ENCODE measurements at places on chromosomes 16 and 17.

DNA sequence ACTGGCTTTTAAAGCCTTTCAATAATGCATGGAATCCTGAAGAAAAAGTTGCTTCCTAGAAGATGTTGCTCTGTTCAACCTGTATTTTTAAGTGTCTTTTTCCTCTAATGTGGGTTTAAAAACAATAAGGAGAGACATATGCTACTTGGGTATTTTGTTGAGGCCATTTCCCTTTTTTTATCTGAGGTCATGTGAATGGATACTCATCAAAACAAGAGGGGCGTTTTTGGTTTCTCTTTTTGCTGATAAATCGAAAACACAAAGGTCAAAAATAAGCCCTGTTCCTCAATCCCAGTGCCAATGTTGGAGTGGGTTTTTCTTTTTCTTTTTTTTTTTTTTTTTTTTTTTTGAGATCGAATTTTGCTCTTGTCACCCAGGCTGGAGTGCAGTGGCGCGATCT lies 468.0 kb upstream of the RBFOX1 start:
- no peak for DNase-seq

GRCh38 chr16:4944333-4945281 lies 7.7 kb upstream of the PPL start:
- DNase-seq: no peak

- no peak for DNase-seq
Measured at GRCh38 chr16:72657791-72658190, 390.1 kb downstream of the ZFHX3 start.

- no peak for DNase-seq
Measured at GRCh38 chr17:28267720-28268609, 51.0 kb upstream of the TMEM97 start.

DNA sequence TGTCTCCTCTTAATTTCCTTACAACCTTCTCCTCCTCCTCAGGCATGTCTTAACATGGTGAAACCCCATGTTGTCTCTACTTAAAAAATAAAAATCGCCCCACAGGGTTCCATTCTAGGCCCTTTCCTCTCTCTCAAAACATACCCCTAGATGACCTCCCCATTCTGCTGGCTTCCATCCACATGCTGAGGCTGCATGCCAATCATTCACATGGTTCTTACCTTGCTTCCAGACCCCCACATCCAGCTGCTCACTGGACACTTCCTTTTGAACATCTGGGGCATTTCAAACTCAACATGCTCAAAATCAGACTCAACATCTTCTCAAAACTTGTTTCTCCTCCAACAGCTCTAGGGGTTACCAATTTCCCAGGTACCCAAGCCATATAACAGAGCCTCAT lies 12.4 kb upstream of the CTCF start:
- no peak for DNase-seq

DNA sequence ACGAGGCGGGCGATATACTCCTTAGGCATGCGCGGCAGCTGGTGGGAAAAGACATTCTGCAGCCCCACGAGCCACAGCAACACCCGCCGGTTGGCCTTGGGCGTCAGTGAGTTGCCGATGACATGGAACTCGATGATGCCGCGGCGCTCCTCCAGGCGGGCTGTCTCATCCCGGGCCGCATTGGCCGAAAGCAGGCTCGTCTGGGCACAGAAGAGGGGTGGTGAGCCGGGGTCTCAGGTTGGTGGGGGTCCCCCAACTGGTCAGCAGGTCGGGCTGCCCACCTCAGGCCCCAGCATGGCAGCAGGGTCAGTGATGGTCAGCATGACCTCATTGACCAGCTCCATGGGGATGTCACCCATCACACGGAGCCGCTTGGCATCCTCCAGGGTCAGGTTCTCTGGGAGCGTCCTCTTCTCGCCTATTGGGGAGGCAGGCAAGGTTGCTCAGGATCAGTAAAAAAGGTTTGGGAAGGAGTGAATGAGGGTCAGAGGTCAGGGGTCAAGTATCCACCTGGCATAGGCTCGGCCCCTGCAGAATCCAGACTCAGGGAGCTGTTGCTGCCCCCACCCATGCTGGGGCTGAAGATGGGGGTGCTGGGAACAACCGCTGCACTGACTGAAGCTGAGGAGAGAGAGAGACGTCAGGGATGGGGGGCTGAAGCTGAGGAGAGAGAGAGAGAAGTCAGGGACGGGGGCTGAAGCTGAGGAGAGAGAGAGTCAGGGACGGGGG lies 3.6 kb downstream of the KAT2A start:
- DNase-seq: no peak

- DNase-seq: no peak
Measured at GRCh38 chr17:33142705-33143299, 150.3 kb downstream of the ASIC2 start.

GRCh38 chr16:10896165-10896564 lies 19.2 kb downstream of the CIITA start:
- no peak for DNase-seq

DNA sequence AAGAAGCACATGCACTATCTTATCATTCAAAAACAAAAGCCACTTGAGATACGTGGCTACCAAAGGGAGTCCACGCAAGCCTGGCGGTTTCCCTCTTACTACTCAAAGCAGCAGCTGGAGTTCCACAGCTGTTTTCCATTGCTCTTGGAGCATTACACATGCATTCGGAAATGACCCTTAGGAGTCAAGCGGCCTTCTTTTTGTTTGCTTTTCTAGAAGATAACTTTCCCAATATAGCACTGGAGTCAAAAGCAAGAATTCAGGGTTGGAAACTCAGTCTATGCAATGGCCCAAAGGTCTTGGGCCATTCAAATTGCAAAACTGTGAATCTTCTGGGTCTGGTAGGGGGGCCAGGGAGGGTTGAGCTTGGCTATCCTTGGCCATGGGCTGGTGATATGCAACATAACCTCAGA lies 97.8 kb upstream of the MAF start:
- DNase-seq: no peak

DNA sequence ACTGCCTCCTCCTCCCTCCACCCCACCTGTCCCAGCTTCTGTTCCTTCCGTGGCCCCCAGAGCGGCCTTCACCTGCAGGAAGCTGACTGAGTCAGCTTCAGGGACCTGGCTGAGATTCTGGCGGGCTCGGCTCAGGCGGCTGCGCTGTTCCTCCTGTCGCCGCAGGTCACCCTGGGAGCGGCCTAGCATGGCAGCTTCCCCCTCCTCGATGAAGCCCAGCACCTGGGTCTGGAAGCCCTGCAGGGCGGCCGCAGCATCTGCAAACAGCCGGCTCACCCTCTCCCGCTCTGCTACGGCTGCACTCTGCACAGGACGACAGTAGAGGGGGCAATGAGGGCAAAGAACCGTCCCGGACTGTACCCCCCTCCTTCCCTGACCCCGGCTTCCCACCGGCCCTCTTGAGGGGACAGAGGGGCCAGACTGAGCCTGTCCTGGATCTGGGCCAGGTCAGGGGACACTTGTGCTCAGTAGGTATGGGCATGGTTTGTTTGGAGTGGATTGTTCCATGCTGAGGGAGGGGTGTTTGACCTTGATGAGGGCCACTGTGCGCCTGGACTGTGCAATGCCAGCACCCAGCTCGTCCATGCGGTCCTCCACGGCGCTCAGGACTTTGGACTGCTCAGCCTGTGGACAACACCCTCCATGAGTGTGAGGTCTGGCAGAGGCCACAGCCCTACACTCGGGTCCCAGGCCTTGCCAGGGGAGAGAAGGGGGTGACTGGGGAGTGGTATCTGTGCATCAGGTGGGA lies 2.0 kb downstream of the TRIM47 start:
- DNase-seq: peak; percentile 63

DNA sequence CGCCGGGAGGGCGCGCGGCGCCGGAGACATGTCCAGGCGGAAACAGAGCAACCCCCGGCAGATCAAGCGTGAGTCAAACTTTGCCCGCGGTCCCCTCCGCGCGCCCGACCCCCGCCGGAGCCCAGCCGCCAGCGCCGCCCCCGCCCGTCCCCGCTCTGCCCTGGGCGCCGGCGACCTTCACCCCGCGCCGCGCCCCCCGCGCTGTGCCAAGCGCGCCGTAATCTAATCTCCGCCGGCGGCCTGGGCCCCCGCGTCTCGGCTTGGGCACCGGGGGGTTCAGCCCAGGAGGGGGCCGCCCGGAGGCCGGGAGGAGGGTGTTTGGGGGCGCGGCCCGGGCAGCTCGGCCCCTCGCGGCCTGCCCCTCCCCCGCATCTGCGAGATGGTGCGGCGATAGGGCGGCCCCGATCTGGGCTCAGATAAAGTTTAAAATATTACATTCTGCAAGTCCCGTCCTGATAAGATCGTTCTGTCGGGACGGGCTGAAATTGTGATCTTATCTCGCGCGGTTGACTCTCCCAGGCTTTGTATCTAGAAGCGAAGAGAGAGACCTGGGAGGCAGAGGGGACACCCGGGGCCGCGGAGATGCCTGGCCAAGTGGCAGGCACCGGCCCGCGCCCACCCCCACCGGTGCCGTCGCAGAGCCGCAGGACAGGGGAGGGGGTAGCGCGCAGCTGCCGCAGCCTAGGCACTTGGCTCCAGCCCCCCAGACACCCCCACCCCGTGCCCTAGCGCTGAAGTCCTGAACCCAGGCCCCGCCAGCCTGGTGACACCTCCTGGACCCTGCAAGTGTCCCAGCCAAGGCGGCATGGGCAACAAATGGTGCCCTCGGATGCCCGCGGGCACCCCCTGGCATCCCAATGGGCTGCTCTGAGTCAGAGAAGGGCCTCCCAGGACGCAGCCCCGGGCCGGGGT lies 787 bp downstream of the ZFPM1 start:
- DNase-seq: no peak

- DNase-seq: no peak
Measured at GRCh38 chr16:3101841-3102470, 2.9 kb upstream of the ZSCAN10 start.

GRCh38 chr16:56824331-56824730 lies 40.7 kb upstream of the SLC12A3 start:
- DNase-seq: no peak

GRCh38 chr16:53984936-53985335 lies 281.0 kb downstream of the FTO start:
- DNase-seq: no peak

DNA sequence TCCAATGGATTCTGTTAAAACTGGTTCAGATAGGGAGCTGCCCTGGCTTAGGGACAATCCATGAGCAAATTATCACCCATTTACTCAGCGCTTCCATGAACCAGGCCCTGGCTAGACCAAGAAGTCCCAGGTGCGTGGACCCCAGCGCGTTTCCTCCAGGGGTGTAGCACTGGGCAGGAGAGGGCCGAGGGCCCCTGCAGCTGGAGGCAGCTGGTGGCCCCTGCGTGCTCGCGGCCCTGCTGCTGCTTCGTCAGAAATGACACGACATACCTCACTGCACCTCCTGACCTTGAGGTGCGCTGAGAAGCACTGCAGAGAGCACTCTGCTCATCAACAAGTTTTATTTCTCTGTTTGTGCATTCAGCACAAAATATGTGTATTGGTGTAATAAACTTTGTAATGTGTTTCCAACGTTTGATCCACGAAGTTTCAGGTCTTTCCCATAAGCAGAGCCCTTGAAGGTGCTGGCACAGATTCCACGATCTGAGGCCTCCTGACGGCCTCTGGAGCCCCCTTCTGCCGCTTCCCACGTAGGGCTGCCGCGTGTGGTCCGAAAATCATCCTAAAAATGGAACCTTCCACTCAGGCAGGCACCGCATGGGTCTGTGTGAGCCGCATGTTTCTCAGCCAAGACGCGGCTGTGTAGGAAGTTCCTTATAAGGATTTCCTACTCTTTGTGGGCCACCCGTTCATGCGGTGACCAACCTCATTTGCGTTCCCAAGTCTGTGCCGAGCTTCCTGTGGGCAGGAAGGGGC lies 50.8 kb upstream of the ZCCHC14 start:
- no peak for DNase-seq

- DNase-seq: no peak
Measured at GRCh38 chr16:84082835-84083569, 33.7 kb downstream of the MBTPS1 start.

DNA sequence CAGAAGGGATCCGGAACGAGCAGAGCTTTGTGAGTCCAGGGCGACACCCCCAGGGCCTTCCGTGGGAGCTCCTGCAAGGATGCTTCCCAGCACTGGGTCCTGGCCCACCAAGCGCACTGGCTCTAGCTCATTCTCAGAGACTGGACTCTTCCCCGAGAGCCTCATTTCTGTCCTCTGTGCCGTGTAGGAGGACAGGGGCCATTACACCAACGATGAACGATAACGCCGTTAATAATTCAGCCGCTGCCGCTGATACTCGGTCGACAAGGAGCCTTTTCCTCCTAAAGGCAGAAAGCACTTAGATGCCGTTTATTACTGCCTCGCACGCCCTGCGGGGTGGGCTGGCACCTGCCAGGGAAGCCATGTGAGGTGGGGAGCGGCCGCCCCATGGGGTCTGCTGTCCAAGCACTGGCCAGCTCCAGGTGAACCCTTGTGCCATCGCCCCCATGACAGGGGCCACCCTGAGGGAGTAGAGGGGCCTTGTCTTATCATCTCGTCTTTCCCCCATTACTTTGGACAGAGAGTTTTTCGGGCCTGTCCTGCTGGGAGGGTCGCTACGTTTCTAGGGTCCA lies 33.5 kb downstream of the TBC1D16 start:
- no peak for DNase-seq

DNA sequence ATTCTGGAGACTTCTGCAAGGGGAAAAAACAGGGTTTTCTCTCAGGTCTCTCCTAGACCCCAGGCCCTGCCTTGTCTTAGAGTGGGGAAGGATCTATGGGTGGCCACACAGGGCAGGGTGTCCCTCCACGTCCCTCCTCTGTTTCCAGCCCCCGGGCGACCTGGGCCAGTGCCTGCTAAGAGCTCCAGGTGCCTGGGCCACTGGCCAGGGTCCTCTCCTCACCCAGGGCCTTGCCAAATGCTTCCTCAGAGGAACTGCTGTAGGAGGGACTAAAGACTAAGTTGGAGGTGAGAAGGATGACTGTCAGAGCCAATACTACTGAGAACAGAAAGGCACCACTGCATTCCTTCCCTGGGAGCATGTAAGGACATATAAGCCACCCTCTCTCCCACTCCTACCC lies 11.4 kb downstream of the NOS2 start:
- DNase-seq: no peak

DNA sequence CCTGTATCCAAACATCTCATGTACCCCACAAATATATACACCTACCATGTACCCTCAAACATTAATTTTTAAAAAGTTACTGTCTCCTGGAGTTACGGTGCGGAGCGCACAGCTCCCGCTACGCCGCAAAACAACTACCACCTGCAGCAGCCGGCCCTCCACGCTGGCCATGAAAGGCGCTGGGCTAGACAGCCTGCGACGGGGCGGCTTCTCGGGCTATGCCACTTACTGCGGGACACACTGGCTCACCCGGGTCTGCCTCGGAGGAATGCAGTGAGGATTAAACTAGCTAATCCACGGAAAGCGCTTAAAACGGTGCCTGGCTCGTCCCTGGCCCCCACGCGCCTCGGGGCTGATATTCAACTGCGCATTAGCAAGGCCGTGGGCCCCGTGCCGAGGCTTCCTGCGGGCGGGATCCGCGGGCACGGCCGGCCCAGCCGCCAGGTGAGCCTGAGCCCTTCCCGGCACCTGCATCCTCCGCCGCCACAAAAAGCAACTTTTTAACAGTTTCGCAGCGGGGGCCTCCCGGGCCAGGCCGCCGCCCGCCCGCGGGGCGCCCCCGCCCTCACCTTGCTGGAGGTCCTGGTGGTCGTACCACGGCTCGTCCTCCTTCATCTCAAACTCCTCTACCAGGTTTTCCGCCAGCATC lies 633 bp downstream of the CDR2 start:
- peak; percentile 32 for DNase-seq

- DNase-seq: peak; percentile 26
Measured at GRCh38 chr17:3695723-3696411, at the start of gene P2RX5. Gene P2RX5, minus strand, starts transcription at chr17:3696155. Its CDS starts 150 bp downstream, at chr17:3696005.

- DNase-seq: no peak
Measured at GRCh38 chr17:40093580-40094201, 6.7 kb downstream of the NR1D1 start.
